ENCODE measurements at places on chromosomes 6 and 20.

- DNase-seq: no peak
These were observed 57.4 kb downstream of the ARHGAP40 start for GRCh38 chr20:38658879-38659596.

GRCh38 chr6:103784117-103784516 is 1075.6 kb downstream of the HACE1 start:
- DNase-seq: no peak

GRCh38 chr20:48999890-49000870 is 45.9 kb upstream of the CSE1L start:
- no peak for DNase-seq

DNA sequence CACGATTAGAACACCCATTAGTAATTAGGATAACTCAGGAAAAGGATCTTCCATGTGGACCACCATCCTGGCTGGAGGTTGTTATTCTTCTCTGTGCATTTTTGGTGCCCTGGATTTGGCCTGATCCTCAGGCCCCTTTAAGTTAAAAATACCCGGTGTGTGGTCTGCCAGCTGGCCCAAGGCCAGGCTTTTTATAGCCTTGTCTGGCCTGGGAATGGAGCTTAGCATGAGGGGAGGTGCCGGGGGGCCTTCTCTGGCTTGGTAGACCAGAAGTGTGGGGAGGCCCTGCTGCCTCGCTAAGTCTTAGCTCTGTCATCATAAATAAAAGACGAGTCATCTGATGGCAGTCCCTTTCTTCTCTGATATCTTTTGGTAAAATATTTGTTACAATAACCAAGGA is 71.4 kb downstream of the ARID1B start:
- DNase-seq: peak; percentile 79

DNA sequence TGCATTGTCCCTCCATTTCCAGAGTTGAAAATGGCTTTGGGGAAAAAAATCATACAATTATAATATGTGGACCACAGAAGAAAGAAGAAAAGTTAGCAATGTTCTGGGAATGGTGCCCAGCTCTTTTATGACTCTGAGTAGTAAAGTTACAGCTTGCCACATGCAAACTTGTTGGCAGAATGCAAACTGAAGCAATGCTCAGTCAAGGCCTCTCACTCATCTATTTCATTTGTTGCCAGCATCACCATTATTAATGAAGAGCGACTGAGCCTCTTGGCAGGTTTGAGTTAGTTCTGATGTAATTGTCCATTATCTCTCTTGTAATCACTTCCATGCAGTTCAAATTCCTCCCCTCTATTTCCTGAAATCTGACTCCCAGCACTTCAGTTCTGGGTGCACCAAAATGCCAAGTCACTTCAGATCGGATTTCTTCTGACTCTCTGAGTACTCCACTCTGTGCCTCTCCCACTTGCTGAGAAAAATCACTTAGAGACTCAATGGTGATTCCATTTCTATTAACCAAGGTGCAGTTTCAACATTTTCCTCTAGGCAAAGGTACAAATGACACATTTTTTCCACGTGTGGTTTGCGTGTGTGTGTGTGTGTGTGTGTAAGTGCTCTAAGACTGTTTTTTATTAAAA is 154.4 kb upstream of the STMND1 start:
- DNase-seq: peak; percentile 67

GRCh38 chr20:19817017-19817416 is 59.0 kb downstream of the RIN2 start:
- no peak for DNase-seq

- no peak for DNase-seq
These were observed 58.1 kb upstream of the REV3L start for GRCh38 chr6:111541026-111541681.

GRCh38 chr6:117200067-117200466 is 65.3 kb upstream of the VGLL2 start:
- DNase-seq: no peak

GRCh38 chr6:26457264-26457805 is 420 bp upstream of the BTN2A1 start:
- peak; percentile 75 for DNase-seq

DNA sequence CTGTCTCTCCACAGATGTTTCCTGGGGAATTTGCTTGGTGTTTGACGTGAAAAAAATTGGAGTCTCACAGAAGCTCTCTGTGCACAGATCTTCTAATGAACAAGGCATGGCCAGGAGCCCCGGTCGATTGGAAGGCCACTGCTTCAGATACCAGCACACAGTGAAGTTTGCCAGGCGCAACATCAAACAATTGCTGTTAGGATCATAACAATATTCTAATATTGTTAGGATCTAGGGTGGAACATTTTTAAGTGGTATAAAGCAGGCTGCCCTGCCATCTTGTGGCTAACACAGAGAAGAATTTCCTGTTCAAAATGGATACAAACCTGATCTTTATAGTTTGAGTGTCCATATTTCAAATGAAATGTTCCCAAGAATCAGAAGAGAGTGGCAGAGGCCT is 64.1 kb downstream of the C6orf118 start:
- peak; percentile 47 for DNase-seq

DNA sequence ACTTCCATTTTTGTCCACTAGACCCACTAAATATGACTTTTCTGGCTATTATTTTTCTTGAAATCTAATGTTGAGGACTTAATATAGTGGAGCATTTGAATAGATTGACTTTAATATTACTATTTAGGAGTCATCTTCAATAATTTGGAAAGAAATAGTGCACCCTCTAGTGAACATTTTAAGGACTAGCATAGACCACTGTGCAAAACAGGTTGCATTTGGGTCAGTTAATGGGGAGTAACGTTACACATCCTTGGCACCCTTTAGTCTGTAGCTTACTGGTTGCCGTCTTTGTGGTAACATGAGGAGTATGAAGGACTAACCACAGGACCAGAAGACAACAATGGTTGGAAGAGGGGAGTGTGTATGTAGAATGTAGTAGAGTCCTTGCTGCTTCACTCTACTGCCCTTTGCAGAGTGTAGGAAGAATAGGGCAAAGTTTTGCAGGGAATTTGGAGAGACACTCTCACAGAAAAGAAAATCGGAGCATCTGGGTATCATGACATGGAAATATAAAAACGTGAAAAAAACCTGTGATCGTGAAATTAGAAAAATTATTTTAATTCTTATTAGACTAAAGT is 25.2 kb downstream of the RFPL4B start:
- DNase-seq: no peak

DNA sequence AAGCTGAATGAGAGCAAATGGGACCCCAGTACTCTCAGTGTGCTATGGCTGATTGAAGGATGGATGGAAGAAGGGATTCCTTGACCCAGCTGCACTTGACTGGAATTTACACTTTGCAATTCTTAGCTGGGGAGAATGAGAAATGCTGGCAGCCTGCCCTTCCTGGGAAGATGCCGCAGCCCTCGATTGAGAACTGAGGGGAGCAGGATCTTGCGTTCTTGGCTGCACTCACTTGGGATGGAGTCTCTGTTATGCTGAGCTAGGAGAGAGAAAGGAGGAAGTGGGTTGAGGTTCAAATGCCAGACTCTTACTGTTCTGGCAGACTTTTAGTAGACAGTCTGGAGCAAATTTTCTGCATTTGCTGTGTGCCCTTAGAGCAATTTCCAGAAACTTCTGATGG is 221.2 kb downstream of the FNDC1 start:
- peak; percentile 75 for DNase-seq

DNA sequence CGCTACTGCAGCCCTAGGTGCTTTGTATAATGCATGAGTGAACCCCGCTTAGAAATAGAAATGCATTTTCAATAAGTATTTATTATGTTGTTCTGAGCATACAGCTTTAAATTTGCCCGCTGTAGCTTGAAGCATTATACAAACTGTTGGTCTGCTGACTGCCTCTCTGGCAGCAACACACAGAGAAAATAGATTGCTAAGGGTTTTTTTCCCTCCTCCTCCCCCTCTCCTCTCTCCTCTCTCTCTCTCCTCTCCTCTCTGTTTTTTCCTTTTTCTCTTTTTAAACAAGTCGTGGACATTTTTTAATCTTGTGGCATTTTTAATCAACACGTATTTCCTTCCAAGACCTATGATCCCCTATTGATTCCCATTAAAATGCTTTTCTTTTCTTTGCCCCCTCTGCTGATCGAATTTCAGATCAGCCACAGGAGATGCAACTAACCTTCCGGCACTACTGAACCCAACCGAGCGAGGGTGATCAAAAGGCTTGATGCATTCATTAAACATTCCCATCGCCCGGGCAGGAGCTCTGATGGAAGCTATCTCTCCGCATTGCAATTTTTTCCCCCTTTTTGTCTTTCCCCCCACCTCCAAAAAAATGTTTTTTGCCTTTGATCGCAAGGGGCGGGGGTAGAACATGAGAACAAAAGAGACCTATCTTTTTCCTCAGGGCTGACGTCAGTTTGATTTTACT is 90.7 kb upstream of the ARID1B start:
- peak; percentile 37 for DNase-seq

- no peak for DNase-seq
These were observed 115.5 kb downstream of the CDK19 start for GRCh38 chr6:110699780-110700179.

GRCh38 chr6:125962900-125963497 is 6.4 kb downstream of the HINT3 start:
- DNase-seq: no peak

GRCh38 chr6:13384966-13385365 is 56.6 kb upstream of the TBC1D7 start:
- no peak for DNase-seq

GRCh38 chr6:40172272-40172671 is 238.0 kb upstream of the MOCS1 start:
- no peak for DNase-seq

DNA sequence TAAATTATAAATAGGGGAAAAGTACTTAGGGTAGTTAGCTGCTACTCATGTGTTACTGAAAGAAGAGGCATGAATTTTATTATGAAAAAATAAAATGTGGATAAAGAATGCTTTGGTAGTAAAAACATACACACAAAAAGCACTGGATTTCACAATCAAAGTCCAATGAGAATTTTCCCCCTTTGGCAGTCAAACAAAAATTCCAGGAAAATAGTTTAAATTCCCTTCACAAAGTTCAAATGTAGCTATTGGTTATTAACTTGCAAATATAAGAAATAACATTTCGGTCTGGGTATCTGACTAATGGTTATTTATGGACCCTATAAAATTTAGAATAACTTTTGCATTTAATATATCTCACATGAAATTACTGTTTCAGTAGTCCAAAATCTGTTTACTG is 210.4 kb downstream of the FOXC1 start:
- DNase-seq: no peak

DNA sequence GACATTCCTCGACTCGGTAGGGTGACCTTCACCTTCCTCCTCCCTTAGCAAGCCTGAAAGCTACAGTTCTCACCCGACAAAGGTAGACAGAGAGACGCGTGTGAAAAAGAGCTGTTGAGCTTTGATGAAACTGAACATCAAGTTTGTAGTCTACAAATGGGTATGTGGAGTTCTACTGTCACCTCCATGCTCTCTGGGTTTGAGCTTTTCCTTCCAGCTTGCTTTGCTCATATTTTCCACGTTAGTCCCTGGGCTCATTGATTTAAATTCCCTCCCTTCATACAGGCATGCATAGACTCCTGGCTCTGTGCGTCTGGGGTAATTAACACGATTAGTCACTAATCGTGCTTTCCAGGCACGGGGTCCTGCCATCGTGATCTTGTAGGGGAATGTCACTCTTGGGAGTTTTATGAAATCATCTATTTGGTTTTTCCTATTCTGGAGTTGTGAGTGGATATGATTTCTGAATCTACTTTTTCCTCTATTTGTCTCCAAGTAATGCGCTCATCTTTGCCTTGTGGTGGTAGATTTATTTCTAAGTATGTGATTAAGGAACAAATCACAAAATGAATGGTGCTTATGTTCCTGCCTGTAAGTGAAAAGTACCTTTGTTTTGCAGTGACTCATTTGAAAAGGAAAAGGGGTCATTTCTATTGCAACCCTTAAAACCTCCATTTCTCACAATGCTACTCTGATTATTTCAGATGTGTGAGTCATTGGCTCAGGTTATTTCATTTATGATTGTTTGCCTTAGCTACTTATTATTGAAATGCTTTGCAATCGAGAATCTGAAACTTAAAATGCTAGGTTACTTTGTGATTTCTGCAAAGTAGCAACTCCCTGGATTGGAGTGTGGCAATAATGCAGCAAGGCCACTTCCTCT is 154.6 kb downstream of the ZDHHC14 start:
- DNase-seq: peak; percentile 53

DNA sequence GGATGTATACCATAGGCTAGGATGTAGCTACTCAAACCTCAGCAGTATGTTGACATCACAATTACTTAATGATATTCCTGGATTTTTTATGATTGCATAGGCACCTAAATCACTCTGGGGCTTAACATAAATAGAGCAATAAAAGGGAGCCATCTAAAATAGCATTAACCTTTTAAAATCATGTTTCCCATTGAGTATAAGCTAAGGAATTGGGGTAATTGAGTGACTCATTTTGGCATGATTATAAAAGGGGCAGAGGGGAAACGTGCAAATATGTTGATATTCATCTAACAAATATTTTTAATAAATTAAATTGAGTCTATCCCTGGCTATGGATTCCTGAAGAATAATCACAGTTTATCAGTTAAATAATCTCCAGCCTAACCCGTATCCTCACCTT is 74.0 kb upstream of the ADGRF1 start:
- DNase-seq: no peak

DNA sequence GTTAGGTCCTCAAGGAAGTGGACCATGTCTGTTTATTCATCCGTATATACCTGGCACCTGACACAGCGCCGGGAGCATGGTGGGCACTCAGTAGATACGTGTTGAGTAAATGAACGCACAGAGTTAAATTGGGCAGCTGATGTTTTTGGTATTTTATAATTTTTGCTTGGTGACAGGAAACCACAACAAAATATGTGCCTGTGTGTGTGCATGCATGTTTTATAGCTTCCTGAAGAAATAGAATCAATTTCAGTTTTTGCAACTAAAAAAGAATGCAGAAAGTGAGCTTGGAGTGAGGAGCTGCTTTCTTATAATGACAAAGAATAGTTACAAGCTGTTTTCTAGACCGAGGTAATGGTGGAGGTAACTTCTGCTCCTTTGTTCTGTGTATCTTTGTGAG is 91.4 kb downstream of the PLCB4 start:
- no peak for DNase-seq

DNA sequence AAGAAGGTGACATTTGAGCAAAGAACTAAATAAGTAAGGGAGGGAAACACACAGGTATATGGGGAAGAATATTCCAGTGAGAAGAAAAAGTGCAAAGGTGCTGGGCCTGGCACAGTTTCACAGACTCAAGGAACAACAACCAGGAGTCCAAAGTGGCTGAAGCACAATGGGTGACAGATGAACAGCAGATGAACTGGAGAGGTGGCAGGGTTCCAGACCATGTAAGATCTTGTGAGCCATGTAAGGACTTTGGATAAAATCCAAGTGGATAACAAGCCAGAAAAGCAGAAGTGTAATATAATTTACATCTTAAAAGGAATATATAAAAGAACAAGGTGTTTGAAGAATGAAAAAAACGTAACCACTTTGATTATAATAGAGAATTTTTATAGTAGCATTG is 87.9 kb downstream of the MMS22L start:
- DNase-seq: no peak

Measured in left hindlimb (tissue), 1 donor.